ENCODE measurements at places on chromosomes 7 and 10.

DNA sequence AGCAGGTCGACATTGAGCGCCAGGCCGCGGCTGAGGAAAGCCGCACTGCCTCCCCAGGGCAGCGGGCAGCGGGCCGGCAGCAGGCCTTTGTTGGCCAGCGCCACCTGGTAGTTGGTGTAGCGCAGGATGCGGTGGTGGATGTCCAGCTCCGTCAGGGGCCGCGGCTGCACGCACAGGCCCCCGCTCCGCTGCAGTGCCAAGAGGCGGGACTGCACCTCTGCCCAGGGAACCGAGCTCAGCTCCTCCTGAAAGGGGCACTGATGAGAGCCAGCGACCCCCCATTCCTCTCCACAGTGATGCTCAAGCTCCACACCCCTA lies 5.2 kb downstream of the ATG9B start:
- no peak for DNase-seq

GRCh38 chr10:110513949-110514348 lies 16.2 kb downstream of the DUSP5 start:
- no peak for DNase-seq

- no peak for DNase-seq
These were observed 142.1 kb downstream of the PAXIP1 start for GRCh38 chr7:154860621-154861375.

DNA sequence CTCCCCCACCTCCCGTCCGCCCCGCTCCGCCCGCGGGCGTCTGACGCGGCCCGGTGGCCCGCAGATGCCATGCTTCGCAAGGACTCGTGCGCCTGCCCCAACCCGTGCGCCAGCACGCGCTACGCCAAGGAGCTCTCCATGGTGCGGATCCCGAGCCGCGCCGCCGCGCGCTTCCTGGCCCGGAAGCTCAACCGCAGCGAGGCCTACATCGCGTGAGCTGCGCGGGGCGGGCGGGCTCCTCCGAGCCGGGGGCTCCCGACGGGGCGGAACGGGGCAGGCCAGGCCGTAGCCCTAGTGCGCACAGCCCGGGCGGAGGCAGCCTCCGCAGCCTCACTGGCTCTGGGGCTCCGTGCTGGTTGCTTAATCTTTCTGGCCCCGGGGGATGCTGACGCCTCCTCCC lies 2.8 kb downstream of the ASIC3 start:
- peak; percentile 32 for DNase-seq

- no peak for DNase-seq
These were observed 103.6 kb downstream of the ITGB1 start for GRCh38 chr10:32854435-32854834.

DNA sequence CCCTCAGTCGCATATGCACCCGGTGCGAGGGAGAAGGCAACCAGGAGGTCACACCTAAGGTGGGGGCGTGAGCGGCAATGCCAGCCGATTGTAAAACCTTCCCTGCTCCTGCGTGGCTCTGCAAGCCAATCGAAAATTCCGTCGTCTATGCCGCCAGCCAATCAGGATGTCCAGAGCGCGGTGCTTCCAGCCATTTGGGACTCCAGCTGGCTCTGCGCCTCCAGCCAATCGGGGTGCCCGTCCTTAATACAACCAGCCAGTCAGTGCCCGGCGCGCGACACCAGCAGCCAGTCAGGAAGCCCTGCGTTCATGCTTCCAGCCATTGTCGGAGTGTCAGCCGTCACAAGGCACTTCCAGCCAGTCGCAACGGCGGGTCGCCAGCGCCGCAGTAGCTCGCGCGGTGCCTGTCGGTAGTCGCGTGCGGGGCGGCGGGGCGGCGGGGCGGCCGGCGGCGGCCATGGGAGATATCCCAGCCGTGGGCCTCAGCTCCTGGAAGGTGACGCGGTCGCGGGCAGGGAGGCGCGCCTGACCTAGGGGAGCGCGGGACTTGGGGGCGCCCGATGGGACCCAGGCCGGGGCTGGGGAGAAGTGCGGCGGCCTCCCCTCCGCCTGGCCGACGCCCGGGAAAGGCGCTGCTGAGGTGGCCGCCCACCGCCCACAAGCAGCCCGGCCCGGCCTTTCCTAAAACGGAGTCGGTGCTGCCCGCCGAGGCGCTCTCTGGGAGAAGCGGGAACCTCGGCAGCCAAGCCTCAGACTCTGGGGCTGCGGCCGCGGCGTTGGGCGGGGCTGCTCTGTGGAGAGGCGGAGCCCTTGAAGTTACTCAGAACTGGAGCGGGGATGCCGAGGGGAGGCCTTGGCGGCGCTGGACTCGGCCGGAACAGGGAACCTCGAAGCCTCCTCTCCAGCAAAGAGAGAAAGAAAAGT lies at the start of gene AKR1E2:
Gene AKR1E2 (plus strand): TSS at position 340 of the 924 bp plus-strand sequence. CDS start 118 bp downstream, at position 458.
- peak; percentile 87 for DNase-seq

GRCh38 chr7:105218939-105219770 lies 169.6 kb downstream of the SRPK2 start:
- DNase-seq = no peak

Data from inflammatory macrophage treated with lipopolysaccharide for 1 hour (primary cell).